ENCODE measurements at places on chromosomes 4 and X.

- no peak for DNase-seq
These were observed 103.3 kb upstream of the FAT1 start for GRCh38 chr4:186826846-186827533.

DNA sequence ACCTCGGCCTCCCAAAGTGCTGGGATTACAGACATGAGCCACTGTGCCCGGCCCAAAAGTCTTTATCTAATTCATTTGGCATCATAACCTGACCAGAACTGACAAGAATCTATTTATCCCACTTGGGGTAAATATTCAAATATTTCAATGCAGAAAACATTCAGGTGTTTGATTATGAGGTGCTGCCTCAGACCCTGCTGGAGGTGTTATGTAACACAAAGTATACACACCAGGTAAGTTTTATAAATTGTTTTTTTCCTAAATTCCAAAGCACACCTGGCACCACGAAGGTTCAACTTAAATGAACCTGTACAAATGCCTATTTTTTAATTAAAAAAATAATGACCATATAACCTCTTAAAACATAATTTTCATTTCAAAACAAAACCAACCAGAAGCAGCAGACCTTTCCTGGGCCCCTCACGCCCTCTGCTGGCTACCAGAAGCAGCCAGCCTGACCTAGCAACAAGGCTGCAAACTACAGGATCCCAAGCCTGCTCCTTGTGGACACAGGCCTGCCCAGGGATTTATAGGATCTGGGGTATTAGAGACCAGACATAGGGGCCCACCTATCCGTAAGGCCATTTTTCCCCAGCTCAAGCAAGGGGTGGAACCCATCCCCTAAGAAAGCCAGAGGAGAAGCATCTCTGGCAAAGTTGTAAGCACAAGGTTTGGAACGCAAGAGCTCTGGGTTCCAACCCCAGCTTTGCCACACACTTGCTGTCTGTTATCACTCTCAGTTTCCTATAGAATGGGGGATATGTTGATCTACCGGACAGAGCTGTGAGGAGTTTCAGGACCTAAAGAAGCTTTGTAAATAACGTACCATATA, 11.7 kb downstream of the OTUD5 start:
- DNase-seq, result peak; percentile 29

GRCh38 chr4:61543976-61544375, 343.9 kb downstream of the ADGRL3 start:
- no peak for DNase-seq

GRCh38 chr4:109877400-109877799, 29.5 kb downstream of the LRIT3 start:
- DNase-seq, result no peak

GRCh38 chr4:112377171-112377570, 80.0 kb downstream of the ALPK1 start:
- no peak for DNase-seq

DNA sequence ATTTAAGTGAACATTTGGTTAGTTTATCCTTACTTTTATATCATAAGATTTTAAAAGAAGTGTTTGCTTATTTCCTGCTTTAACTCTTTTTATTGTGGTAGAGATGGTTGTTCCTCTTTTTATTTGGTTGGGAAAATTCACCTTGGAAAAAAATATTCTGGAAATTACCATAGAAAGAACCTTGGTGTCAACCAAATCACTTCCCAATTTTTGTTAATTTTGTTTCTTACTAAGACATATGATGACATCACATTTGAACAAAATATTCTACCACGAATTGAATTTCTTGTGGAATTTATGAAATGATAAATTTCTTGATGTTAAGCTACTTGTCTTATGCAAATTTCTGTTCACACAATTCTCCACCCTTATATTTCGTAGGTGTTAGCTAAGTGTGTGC, 33.7 kb downstream of the LAMTOR3 start:
- no peak for DNase-seq
